Activated CD4-positive, CD25-positive, alpha-beta regulatory T cell (primary cell): ENCODE measurements at places on chromosomes 11 and 22.

DNA sequence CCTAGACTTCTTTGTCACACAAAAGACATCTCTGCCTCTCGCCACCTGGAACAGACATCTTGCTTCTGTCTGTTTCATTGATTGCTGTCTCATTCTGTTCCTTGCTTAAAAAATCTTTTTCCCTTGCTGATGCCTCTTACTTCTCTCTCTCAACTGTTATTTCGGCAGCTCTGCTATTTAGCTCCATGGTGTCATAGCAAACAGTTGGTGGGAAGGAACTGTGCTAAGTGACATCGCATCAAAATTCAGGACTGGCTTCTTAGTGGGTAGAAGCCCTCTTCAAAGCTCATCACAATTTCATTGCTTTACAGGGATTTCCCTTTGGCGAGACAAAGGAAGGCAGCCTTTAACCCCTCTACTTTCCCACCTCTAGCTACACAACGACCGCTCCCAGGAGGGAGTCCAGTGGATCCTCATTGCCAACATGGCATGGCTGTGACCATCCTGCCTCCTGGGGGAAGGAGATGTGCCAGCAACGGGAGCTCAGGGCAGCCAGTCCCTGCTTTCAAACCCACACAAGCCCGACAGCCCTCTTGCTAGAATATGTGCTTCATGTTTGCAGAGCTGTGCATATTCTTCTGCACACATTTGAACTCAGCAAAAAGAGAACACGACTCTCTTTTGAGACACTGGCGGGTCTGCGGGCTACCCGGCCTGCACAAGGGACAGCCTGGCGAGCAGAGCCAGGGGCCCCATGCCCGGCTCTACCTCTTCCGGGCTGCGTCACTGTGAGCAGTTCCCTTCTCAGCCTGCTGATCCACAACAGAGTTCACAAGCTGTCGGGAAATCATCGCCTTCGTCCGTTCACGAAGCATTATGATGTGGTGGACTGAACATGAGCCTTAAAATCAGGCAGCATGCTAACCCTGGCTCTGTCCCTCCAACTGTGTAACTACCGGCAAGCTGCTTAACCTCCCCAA, 51.1 kb upstream of the JAM3 start:
- no peak for DNase-seq

GRCh38 chr11:27717801-27718229, 17.6 kb upstream of the BDNF start:
- no peak for DNase-seq

DNA sequence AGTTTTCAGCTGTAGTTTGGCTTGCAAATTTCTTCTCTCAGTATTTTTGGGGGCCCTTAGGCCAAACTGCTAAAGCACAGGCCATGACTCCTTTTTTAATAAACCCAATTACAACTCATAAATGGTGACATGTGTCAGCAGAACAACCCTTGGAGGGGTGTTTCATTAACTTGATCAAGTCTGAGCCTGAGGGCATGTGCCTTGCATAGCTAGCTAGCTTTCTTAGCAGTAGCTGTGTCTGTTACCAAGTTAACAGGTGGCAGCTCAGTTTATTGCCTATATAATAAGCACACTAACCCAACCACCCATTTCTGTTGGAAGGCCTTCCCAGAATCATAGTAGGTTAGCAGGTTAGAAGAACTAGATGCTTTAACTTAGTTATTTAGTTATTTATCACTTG, 950.3 kb upstream of the CCDC90B start:
- no peak for DNase-seq

DNA sequence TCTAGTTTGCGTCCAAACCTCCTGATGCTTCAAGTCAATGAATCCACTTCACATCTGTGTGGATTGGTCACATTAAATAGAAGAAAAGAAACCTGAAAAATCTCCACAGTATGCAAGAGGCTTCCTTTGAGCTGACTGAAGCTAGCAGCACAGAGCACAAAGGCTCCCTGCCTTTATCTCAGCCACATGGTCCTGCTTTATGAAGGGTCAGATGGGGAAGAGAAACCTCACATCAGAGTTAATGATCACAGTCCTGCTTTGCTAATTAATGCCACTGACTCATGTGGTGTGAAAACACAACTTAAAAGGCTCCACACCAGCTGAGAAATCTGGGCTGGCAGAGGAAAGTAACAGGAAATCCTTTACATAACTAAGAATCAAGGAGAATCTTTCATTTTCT, 1291.0 kb downstream of the LRRC4C start:
- DNase-seq: no peak

- DNase-seq: no peak
These were observed 64.3 kb upstream of the RASD2 start for GRCh38 chr22:35476341-35476740.

GRCh38 chr11:71996946-71997345, 1.8 kb upstream of the IL18BP start:
- no peak for DNase-seq

DNA sequence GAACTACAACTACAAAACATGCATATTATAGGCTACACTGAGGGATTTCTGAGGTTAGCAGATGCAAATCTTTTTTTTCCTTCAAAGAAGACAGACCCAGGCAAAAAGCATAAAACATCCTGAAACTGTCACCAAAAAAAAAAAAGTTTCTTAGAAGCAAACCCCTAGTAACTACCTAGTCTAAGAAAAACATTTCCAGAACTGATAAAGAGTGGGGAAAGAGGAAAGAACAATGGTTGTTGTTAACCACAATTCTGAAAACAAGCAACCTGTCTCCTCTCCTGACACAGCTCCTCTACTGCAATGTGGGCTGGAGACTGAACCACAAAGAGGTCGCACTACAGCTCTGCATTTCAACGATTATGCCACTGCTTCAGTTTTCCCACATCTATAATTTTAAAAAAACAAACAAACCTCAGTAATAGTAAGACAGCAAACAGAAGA, 15.0 kb downstream of the DENND5A start:
- DNase-seq: no peak

- DNase-seq: no peak
These were observed 313.5 kb downstream of the MIAT start for GRCh38 chr22:26970809-26971394.

- DNase-seq: no peak
These were observed 177.2 kb upstream of the MTMR2 start for GRCh38 chr11:96101146-96101545.

DNA sequence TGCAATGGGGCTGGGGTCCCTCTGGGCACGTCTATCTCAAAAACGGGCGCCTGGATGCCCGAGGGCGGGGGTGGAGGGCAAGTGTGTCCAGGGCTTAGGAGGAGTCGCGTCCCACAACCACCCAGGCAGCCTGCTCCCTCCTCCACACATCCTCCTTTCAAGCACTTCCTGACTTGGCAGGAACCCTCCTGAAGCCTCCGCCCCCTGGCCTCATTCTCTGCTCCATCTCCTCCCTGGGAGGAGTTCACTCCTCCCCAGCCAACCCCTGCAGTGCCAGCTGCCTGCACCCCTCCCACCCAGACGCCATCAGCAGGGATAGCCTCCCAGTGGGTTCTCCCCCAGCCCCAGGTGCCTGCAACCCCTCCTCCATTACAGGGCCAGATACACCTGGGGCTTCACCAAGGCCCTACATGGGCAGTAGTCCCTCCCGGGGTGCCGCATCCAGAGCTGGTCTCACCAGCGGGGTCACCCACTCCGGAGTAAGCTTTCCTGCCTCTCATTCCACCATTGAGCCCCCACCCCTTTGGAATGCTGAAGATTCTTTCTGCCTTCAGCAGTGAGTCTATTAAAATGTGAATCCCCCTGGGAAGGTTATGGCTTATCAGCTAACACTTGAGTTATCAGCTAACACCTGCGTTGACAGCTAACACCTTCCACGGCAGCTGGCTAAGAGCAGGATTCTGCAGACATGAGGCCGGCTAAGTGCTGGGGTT, 24.4 kb downstream of the RTN4R start:
- no peak for DNase-seq

DNA sequence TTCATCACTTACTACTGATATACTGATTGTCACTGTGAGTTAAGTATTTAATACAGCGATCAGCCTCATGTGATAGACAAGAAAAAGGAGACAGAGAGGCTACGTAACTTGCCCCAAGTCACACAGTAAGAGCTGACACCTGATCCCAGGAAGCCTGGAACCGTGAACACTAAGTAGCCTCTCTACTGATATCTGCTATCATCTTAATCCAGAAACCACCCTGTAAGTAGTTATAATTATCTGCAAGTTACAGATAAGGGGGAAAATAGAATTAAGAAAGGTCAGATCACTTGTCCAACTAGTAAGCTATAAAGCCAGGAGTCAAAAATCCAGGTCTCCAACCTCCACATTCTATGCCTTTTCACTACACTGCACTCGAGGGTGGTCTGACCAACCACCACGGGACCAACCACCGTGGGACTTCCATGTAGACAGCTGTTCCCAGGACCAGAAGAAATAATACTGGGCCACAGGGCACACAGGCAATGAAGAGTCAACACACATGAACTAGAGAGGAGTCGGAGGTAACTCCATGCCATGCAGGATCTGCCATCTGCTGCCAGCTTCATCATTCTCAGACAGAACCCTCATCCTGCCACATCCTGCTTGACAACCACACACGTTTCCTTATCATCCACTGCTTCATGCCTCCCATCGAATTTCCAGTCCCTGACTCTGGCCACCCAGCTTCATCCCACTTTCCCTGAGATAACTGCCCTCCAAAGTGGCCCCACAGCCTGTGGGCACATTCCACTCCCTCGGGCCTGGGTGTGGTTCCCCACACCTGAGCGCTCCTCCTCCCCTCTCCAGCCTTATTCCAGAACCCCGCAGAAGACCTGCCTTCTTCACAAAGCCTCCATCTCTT, 58.6 kb downstream of the MICAL3 start:
- DNase-seq: no peak

- peak; percentile 58 for DNase-seq
These were observed 18.0 kb downstream of the CREB3L1 start for GRCh38 chr11:46295312-46296058.

DNA sequence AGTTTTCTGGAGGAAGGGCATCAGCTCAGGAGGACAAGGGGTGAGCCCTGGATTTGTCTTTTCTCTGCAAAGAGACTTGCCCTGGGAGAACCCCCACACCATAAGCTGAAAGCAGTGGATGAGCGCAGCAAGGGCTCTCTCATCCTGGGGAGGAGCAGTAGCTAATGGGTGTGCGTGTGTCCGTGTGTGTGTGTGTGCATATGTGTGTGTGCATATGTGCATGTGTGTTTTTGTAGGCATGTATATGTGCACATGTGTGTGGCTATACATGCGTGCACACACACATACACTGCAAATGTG, 45.3 kb downstream of the SMIM38 start:
- DNase-seq: no peak

GRCh38 chr22:25368271-25368670, 148.8 kb downstream of the CRYBB2 start:
- no peak for DNase-seq

DNA sequence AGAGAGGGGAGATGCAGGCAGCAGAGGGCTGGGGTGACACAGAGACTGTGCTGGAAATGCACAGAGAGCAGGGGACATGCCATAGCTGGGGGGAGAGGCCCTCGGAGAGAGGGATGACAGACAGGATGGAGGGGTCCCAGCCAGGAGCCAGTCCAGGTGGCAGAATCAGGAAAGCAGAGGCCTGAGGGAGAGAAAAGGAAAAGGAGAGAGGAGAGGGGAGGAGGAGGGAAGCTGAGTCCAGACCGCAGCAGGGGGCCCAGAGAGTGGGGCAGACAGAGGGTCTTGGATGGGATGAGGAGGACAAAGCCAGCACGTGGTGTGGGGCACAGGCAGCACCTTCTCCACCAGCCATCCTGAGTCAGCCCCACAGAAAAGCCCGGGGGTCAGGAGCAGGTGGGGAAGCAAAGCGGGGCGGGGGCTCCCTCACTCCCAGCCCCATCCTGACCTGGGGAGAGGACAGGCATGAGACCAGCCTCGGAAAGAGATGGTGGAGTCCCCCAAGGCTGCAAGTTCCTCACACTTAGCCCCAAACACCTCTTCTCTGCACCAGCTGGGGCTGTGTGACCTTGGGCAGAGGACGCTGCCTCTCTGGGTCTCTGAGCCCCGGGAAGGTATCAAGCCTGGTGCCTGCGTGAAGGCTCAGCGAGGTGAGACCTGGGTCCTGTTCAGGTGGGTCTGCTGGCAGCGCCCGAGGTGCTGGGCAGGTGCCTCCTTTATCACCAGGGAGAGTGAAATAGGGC, 48.0 kb downstream of the IGLL1 start:
- DNase-seq: no peak

GRCh38 chr11:94924171-94924572, 49.2 kb downstream of the CWC15 start:
- no peak for DNase-seq

GRCh38 chr11:68150037-68150436, 28.8 kb upstream of the CHKA start:
- DNase-seq: no peak

GRCh38 chr11:64007160-64007628, 21.0 kb downstream of the OTUB1 start:
- DNase-seq: no peak

- DNase-seq: no peak
These were observed 6.2 kb upstream of the APLP2 start for GRCh38 chr11:130063451-130063850.

DNA sequence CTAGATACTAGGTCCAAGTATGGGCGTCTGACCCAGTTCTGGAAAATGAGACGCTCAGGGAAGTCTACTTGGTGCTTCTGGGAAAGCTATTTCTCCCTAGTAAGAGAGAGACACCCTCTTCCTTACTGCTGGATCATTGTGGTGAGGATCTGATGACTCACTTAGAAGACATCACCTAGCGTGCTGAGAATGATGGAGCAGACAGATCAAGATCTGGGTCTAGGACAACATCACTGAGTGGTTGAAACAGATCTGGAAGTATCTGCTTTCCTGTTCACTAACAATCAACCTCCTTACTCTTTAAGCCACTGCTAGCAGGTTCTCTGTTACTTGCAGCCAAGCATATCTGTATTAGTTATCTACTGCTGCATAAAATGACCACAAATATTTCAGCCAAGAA, 38.3 kb upstream of the HMGXB4 start:
- no peak for DNase-seq

DNA sequence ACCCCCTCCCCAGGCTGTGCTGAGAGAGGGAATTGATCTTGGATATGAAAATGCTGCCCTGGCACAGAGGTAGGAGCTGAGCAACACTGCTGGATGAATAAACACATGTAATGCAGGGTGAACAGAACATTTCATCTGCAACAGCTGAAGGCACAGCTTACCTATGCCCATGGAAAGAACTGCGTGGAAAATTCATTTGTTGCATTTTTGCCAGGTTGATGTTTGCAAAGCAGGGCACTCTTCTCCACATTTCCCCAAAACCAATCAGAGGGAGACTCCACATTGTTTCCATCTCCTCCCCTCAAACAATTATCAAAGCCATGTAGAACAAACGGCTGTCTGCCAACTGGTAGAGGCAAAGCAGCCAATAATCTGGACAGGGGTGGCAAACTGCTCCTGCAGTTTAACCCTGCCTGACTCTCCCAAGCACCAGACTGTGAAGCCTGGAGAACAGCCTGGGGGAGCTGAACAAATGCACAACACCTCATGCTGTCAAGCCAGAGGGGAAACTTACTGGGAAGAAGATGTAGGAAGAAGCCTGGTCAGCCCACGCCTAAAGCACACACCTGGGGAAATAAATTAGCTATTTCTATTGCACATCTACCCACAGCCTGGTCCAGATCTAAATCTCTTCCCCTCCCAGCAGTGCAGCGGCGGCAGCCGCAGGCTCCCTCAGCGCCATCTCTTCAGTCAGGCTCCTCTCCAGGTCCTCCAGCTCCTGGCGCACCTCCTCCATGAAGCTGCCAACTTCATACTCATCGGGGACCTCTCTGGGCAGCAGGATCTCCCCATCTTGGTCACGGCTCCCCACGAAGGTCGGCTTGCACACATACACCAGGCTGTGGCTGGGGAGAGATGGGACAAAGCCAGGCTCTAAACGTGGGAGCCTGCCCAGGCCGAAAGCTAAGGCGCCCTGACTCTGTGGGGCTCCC, 44.3 kb downstream of the DKK3 start:
- no peak for DNase-seq

- DNase-seq: no peak
These were observed 154.3 kb downstream of the MSANTD4 start for GRCh38 chr11:105867742-105868141.
